ENCODE measurements at places on chromosomes 2 and 18.

- DNase-seq = no peak
Observed at GRCh38 chr18:48979944-48980890, 29.5 kb upstream of the SMAD7 start.

GRCh38 chr2:11073251-11073650 is 82.0 kb upstream of the SLC66A3 start:
- DNase-seq = no peak

- no peak for DNase-seq
Observed at GRCh38 chr18:53070788-53071187, 730.8 kb downstream of the DCC start.

GRCh38 chr2:115560666-115561065 is 1118.2 kb downstream of the DPP10 start:
- DNase-seq = no peak

- DNase-seq = no peak
Observed at GRCh38 chr2:95012881-95013550, 12.5 kb upstream of the MAL start.

GRCh38 chr18:8368512-8369217 is 240.6 kb upstream of the RAB12 start:
- no peak for DNase-seq

- no peak for DNase-seq
Observed at GRCh38 chr18:27595113-27595838, 410.2 kb upstream of the CHST9 start.

GRCh38 chr2:218296200-218296599 is 3.9 kb upstream of the TMBIM1 start:
- DNase-seq = no peak

GRCh38 chr2:209868271-209868994 is 96.8 kb downstream of the UNC80 start:
- DNase-seq = no peak

GRCh38 chr18:51010218-51010617 is 19.8 kb upstream of the SMAD4 start:
- DNase-seq = no peak

DNA sequence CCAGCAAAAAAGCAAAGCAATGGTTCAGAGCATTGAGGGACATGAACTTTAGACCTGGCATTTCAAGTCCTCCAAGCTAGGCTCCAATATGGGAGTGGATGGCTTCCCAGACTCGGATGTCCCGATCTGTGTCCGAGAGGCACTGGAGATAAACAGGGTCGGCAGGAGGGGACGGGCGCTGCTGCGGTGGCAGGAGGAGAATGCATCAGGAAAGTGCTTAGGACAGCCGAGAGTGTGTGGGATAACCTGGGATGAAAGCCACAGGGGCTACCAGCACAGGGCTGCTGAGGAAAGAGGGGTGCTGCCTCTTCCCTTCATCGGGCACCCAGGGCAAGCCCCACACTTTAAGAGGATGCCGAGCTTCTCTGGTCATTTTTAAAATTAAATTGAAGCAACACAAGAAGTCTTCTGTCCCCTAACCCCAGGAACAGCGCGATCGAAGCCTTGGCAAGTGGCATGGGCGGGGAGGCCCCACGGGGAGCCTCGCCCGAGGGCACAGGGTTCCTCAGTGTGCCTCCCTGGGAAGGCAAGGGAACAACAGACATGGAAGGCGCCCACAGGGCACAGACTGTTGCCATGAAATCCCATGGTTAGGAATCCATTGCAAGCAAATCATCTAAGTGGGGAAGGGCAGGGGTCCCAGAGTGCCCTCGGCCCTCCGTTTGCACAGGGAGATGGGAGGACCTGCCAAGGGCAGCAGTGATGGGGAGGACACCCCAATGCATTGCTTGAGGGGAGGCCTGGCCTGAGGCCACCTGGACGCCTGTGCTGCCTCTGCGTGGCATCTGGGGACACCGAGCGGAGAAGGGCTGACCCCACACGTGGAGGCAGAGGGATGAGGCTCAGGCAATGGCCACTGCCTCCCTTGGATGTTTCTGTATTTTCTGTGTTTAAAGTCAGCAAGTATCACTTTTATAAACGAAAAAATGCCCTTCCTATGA is 78.5 kb upstream of the GPC1 start:
- no peak for DNase-seq

GRCh38 chr2:70456585-70457495 is 96.8 kb downstream of the TGFA start:
- DNase-seq = no peak

- DNase-seq = no peak
Observed at GRCh38 chr2:27582129-27582694, 630 bp upstream of the ZNF512 start.

DNA sequence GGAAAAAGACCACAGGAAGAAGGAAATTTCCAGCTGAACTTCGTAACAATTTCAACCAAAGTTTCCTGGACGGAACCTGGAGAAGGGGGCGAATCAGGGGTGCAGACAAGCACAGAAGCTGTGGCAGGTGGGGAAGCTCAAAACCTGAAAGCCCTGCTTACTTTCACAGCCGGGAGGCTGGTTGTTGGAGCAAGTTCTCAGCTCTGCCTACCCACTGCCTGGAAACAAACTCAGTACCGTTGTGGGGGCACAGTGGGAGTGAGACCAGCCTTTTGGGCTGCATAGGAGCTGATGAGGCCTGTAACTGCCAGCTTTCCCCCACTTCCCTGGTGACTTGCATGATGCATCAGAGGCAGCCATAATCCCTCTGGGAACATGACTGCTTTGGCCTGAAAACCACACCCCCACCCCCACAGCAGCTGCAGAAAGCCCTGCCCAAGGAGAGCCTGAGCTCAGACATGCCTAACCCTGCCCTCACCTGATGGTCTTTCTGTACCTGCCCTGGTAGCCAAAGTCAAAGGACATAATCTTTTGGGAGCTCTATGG is 207.0 kb upstream of the VWC2L start:
- no peak for DNase-seq

DNA sequence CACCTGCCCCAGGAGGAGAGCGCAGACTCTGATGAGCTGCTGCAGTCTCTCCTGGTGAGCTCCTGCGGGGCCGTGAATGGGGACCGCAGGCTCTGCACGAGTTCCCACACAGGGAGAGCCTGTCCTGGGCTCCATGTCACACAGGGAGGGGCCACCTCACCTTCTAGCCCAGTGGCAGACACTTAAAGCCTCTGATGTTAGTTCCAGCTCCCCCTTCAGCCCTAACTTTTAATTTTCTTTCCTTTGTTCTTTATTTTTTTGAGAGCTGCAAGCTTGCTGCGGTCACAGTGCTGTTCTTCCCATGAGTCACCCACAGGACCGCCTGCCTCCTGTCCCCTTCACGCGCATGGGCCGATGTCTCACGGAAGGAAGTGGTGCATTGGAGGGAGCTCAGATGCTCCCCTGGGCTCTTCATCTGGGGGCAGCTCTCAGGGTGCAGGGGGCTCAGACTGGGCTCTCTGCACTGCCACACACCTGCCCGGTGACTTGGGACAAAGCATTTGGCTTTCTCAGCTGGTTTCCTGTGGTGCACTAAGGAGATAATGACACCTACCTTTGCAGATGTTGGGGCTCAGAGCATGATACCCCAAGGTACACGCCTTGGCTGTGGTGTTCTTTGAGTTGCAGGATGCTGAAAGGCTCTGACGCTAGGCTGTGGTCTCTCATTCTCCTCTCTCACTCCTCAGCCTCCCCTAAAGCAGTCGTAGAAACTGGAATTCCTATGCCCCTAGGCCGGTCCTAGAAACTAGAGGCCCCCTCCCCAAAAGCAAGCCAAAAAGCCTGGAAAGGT is 37.2 kb upstream of the PXDN start:
- DNase-seq = peak; percentile 44

- DNase-seq = no peak
Observed at GRCh38 chr2:157672129-157672528, 43.5 kb upstream of the ACVR1C start.

DNA sequence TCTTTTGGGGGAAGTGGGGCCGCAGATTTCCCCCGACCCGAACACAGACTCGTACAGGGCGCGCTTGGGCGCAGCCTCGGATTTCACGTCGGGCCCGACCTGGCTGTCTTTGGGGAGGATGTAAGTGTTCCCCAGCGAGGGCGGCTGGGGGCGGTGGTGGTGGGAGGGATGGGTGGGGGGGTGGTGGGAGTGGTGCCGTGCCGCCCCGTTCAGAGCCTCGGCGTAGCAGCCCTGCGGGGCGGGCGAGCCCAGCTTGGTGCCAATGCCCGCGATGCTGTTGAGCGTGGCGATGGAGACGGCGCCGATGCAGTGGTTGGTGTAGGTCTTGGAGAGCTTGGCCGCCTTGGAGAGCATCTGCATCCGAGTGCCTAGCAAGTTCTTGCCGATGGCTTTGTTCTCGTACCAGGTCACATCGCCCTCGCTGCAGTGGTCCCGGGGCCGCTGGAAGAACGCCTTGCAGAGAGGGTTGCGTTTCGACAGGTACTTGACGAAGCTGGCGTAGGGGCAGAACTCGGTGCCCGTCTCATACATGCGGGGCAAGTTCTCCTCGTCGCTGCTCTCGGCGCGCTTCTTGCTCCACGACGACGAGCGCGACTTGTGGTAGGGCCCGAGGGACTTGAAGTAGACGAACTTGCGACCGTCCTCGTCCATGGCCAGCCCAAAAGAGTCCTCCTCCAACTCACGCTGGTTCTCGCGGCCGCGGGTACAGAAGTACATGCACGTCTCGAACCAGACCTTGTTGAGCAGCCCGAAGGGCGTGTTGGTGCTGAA is 1.3 kb downstream of the KCTD1 start:
- no peak for DNase-seq

DNA sequence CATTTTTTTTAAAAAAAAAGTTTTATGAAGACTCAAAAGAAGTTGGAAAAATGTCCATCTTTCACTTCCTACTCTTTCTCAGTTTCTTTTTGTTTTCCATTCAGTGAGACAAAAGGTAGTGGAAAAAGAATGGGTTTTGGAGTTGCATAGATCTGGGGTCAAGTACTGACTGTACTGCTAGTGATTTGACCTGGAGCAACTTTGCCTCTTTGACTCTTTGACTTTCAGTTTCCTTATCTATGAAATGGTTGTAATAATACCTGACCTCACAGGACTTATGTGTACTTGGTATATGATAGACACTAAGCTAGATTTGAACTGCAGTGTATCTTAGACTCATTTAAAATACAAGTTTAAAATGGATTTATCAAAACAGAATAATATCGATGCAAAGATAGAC is 3.5 kb upstream of the KCNE4 start:
- no peak for DNase-seq

DNA sequence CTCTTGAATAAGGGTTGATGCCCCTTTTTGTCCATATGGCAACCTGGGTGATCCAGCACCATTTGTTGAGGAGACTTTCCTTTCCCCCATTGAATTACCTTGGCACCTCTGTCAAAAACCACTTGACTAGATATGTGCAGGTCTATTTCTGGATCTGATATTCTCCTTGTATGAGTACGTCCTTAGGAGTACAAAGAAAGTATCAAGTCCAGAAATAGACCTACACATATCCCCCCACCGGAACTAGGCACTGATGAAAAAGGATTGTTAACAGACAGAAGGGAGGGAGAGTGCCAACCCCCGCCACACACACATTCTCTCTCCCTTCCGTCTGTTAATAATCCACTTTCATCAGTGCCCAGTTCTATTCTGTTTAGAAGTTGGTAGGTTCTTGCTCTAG is 225.0 kb downstream of the TMEM163 start:
- no peak for DNase-seq

DNA sequence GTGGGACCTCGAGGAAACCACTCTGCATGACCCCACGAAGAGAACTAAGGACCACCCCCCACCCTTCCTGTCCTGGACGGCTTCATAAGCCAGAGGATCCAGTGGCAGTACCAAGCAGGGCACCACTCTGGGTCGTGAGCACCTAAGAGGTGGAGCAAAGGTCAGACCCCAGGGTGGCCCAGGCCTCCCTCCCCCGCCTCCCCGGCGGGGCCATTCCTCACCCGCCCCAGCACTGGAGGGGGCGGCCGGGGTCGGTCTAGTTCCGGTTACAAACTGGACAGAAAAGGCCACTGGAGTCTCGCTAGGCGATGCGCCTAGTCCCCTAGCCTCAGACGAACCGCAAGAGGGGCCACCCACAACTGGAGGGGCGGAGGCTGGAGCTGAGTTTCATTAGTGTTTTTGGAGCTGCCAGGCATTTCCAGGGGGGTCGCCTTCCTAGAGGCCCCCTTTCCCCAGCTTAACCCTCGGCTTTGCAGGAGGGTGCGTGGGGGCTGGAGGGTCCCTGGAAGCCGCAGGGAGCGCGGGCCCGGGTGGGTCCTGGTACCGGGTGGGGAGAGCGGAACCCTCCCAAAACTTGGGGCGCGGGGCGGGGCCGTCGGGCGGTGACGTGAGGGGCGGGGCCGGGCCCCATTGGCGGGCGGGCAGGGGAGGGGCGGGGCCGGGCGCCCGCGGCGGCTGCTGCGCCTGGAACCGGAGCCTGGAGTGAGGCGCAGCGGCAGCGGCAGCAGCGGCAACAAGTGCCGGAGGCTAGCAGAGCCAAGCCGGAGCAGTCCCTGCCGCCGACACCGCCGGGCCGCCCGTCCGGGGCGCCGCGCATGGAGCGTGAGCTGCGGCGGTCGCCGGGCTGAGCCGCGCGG is at the start of gene B3GNT2:
B3GNT2 (plus strand) TSS at position 695 of the 857 bp plus-strand sequence. CDS start 26,106 bp downstream, outside the sequence.
- DNase-seq = peak; percentile 73

DNA sequence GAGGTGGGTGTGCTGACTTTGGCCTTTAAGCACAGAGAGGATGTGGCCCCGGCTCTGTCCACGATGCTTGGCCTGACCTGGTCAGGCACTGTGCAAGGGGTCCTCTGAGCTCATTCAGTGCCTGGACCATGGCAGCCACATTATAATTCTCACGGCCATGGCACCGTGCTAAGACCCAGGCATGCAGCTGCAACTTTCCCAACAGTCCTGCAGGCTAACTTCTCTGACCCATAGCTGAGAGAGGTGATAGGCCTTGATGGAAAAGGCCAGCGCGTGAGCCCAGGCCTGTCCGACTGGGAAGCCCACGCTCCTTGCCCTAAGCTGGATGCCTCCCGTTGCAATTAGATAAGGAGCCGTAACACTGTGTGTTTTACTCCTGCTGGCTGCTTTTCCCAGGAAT is 99.9 kb downstream of the TFCP2L1 start:
- DNase-seq = no peak

- DNase-seq = no peak
Observed at GRCh38 chr2:96498021-96498431, 7.1 kb downstream of the NEURL3 start.

DNA sequence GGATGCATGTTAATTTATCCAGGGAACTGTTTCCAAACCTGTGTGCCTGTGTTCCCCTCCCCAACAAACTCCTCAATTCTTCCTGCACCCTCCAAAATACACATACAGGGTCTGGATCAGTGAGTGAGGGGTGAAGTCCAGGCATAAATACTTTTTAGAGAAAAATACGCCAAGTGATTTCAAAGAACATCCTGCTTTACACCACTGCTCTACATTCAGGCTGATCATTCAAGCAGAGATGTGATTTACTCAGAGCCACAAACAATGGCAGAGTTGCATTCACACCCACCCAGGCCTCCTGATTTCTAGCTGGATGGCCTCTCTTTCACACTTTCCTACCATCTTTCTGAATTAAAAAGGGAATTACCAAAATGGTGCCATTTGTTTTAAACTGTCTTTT is 289.5 kb upstream of the SLC14A2 start:
- no peak for DNase-seq

DNA sequence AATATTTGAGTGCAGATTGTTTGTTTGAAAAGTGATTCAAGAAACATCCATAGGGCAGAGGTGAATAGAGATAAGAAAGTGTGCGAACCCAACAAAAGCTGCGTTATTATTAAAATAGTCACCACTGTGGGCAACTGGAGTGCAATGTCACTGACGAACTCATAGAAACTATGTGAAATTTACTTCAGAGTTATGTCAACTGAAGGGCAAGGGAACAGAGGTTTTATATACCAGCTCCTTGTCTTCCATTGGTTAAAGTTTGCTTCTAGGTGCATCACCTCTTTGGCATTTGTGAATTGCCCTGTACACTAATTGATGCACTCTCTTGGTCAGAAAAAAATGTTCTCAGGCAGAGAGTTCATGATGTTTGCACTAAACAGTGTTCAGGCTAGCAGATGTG is 110.5 kb upstream of the NYAP2 start:
- DNase-seq = no peak
